NCI-H187 (cell line): ENCODE measurements at places on chromosomes 13 and 19.

DNA sequence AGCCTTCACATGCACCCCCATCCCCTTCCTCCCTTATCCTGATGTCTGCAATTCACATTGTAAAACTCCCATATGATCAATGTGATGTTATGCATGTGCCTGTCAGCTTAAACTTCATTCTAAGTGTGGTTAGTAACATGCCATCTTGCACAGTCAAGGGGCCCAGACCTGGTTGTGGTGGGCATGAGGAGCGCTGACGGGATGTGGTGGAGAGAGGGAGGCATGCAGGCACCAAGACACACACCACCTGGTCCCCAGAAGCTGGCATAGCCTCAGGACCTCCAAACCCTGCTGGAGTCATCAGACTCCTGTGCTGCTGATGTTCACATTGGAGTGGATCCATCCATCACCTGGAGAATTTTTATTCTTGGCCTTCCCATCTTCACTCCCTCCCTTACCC, 90.5 kb upstream of the ABCC4 start:
- DNase-seq: no peak

GRCh38 chr13:29681864-29682263, 86.4 kb upstream of the SLC7A1 start:
- no peak for DNase-seq

DNA sequence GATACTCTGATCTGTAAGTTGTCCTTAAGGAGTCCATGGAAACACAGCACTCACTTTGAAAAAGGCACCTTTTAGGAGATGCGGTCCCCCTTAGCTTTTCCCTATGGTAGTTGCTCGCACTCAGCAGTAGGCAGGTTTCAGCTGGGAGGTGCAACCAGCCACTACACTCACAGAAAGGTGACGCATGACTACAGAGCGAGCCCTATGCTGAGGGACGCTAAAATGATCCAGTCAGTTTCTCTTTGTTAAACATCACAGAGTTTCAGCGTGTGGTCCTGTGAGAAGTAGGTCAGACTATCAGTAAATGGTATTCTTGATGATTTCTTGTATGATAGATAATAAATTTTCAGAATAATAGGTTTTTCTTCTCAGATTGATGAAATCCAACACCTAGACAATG, 362.7 kb upstream of the MIR17HG start:
- no peak for DNase-seq

DNA sequence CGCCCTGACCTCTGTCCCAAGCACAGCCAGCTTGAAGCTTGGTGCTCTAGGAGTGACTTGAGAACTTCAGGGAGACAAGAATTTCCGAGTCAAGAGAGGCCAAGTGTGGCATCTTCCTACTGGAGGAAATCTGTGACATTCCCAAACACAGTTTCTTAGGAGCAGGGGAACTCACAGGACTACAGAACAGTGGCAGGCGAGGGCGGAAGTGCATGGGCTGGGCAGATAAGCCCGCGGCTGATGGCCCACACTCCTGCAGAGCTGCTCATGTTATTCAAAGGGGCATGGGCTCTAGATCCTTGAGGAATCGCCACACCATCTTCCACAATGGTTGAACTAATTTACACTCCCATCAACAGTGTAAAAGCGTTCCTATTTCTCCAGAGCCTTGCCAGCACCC, 168.8 kb downstream of the KATNAL1 start:
- DNase-seq: no peak

DNA sequence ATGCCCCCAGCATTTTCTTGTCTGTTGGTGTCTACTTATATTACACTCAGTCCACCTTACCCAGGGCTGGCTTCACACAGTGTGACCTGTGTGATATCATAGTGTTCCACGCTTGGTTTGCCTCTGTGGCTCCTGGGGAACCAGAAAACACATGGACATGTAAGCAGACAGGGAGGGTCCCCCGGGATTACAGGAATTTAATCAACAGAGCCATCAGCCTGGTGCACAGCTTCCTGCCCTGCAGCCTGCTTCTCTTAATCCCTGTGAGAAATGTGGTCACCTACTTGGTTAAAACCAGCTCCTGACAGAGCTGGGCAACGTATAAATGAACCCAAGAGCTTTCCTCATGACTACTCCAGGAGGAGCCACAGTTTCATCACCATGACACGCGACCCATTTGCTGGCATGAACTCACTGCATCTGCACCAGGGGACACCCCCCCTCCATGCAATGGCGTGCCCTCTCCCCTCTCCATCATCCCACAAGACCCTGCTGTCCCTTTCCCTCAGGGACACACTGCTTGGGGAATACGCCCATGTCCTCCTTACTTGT, 152.1 kb downstream of the UQCRFS1 start:
- no peak for DNase-seq

GRCh38 chr19:48641850-48642249, 4.1 kb downstream of the CA11 start:
- no peak for DNase-seq

DNA sequence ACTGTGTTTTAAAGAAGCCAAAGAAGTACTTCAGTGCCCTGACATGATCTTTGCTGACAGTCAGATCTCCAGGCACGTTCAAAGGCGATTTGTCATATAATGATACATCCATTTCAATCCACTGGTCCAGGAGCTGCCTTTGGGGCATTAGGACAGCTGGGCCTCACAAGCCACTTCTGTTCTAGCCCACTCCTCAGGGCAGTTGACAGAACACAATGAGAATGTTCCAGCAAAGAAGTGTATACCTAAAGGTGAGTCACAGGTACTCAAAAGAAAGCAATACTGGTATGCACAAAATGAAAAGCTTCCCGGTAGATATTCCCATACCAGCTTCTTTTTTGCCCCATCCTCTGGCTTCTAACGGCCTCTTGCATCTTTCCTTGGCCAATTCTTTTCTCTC, 12.5 kb upstream of the MAP3K10 start:
- DNase-seq: no peak

DNA sequence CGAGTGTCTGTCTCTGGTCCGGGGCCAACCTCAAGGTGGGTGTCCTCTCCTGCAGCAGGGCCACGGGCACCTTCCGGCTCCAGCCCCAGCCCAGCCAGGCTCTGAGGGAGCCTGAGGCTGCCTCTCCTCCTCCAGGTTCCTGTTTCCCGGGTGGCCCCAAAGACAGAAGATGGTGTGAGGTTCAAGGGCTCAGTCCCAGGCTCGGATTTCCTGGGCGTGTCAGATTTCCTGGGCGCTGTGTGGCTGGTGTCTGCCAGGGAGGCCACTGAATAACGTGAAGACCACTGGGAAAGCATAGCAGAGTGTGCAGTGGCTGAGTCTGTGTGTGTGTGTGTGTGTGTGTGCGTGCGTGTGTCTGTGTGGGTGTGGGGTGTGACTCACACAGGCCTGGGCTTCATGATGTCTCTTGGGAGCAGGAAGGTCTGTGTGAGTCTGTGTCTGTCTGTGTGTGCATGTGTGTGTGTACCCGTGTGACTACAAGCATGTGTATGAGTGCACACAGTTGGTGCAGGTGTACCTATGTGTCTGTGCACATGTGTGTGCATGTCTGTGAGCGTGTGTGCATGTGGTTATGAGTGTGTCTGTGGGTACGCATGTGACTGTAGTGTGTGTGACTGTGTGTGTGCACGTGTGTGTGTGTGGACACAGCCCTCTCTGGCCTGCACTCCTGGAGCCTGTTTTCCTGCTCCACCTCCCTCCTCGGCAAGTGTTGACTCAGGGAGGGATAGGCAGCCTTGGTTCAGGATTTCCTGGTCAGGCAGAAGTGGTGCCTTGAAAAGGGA, 28.3 kb downstream of the CEBPA start:
- peak; percentile 52 for DNase-seq

DNA sequence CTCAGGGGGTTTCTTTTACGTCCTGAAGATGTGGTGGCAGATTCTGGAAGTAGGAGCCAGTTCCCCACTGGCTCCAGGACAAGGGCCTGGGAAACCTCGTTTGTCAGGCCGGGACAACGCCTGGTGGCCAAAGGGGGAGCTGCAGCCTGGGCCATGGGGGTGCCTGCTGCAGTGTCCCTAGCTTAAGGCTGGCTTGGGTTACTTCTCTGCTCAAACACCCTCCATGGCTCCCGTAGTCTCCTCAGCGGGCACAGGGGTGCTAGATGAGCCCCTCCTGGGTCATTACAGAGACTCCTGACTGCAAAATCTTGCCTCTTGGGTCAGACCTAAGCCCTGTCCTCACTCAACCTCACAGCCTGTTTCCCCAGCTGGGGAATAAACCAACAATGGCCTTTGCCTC, 14.7 kb downstream of the CILP2 start:
- DNase-seq: no peak

DNA sequence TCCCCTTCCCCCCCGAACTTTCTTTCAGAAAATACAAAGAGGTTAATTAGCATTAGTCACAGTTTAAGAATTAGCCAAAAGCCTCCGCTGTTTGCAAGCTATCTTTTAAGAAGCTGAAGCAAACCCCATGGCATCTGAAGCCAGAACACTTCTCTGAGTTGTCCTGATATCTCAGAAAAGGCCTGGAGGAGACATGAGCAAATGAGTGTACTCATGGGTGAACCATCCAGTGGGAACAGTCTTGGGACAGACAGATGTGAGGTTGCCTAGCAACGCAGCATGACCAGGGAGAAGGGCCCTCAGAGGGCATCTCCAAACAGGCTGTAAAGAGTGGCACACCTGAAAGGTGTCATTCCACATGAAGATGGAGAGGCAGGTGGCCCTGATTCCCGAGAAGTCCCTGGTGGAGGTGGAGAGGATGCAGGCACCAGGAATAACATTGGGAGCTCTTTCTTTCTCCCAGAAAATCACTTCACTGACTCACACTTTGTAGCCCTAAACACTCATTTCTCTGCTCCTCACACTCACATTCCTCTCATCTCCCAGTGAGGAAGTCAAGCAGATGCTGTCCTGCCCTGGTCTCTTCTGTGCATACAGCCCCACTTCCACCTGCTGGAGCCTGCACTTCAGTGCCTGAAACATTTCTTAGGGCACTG, 87.0 kb upstream of the TSHZ3 start:
- DNase-seq: no peak

- no peak for DNase-seq
Measured at GRCh38 chr19:18768046-18768771, 22.9 kb downstream of the COMP start.

- no peak for DNase-seq
Measured at GRCh38 chr13:72199640-72200039, 332.6 kb upstream of the DACH1 start.
